Epithelial cell of esophagus (primary cell): ENCODE measurements at places on chromosomes 4 and X.

DNA sequence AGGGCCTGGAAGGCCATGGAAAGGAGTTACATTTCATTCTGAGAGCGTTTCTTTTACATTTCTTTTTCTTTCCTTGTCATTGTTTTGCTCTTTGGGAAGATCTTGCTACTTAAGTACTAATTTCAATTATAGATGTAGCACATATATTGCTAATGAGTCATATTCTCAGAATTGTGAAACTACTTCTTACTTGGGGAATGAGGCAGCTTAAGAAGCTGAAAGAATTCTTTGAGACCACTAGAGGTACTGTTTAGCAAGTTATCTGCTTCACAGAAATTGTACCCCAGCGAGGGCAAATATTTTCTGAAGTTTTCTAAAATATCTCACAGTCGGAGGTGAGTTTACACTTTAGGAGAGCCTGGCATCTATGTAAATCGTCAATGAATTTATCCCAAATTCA, 100.6 kb downstream of the AFF2 start:
- peak; percentile 35 for DNase-seq

GRCh38 chr4:87811977-87812376, 12.6 kb downstream of the IBSP start:
- DNase-seq, result no peak

DNA sequence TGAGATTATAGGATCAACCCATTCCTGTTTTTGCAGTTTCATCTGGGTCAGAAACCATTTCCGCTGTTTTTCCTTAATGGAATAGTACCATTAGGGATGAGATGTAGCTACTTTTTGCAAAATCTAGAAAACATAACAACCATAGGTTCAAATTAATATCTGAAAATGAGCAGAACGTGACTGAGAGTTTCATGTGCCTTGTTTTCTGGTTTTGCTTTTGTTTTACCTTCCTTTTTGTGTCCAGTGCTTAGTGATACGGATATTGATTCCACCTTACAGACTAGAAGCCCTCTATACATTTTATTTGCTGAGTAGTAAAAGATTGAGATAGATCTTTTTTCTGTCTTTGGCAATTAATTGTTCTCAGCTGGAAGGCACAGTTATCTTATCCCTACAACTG, 46.5 kb downstream of the SNX25 start:
- no peak for DNase-seq

- DNase-seq, result peak; percentile 89
These were observed 323.0 kb downstream of the INPP4B start for GRCh38 chr4:142523111-142523510.

DNA sequence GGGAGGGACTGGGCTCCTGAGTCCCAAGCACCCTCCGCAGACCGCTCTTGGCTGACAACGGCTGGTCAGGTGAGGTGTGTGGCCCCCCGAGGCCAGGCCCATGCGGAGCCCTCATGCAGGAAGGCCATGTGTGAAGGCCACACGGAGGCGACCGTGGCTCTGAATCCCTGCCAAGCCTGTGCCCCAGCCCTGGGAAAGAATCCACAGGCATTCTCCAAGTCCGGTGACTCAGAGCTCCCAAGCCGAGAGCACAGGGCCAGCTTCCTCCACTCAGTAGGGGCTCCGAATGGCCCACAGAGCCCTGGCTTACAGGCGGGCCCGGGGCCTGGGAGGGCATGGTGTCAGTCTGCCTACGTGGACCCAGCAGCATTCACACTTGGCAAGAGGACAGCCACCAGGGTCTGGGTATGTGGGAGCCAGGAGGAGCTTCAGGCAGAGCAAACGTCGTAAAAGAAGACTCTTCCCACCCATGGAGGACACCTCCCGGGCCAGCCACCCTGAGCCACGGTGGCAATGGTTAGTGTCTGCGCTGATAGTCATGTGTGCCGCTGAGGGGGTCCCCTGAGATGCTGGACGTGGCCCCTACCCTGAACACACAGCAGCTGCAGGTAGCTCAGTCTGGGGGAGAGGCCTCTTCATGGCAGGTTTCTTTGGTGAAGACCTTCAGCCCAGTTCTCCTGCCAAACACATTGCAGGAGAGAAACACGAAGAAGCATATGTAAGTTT, 105.7 kb downstream of the PSAPL1 start:
- DNase-seq, result no peak

- no peak for DNase-seq
These were observed 9.7 kb upstream of the KLHL13 start for GRCh38 chrX:118126286-118126685.

DNA sequence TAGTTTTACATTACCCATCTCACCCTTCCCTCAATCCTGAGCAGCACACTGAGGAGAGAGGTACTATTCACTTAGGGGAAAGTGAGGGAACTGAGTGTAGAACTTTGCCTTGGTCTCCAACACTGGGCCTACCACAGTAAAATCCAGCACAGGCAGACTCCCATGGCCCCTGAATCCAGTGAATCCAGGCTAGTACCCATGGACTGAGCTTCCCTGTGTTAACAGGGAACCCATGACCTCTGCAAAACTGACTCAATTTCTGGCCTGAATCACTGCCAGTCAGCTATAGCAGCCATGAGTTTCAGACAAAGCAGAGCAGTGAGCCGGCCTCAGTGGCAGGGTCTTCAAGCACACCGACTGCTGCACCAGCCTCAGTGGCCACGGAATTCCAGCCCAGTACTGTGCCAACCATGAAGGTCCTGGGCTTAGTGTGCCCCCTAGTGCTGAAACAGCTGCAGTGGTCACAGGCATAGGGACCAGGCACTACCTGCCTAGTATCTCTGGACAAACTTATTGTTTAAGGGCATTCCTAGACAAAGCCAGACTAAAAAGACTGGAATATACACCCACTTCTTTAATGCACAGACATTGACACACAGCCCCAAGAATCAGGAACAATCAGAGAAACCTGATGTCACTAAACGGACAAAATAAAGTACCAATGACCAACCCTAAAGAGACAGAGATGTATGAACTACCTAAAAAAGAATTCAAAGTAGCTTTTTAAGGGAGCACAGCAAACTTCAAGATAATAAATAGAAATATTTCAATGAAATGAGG, 127.4 kb upstream of the RPL34 start:
- DNase-seq, result peak; percentile 44

GRCh38 chr4:19534159-19534558, 717.5 kb upstream of the SLIT2 start:
- peak; percentile 46 for DNase-seq

- DNase-seq, result no peak
These were observed 114.5 kb upstream of the SLIT2 start for GRCh38 chr4:20137176-20137575.

DNA sequence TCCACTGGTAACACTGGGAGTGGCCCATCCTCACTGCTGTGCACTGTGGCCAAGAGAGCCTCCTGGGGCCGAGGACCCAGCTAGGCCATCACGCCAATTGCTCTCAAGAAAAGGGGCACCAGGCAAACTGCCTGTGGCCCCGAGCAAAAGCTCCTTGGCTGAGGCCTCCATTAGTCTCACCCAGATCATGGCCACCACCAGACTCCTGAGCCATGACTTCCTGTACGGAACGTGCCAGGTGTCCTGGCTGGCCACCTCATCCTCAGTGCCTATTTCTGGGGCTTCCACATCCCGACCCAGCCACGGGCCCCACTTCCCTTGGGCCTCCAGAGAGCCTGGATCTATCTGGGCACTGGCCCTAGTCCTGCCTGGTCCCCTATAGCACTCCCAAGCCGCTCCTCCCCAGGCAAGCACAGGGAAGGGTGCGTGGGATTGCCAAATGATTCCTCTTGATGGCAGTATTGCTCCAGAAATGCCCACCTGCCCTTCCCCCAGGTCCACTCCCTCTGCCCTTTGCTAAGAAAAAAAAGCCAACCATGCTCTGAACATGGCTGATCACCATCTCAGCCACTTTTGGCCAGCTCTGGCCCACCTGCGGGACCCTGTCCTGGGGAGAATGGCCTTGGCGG, 212.6 kb upstream of the AGTR2 start:
- DNase-seq, result no peak

DNA sequence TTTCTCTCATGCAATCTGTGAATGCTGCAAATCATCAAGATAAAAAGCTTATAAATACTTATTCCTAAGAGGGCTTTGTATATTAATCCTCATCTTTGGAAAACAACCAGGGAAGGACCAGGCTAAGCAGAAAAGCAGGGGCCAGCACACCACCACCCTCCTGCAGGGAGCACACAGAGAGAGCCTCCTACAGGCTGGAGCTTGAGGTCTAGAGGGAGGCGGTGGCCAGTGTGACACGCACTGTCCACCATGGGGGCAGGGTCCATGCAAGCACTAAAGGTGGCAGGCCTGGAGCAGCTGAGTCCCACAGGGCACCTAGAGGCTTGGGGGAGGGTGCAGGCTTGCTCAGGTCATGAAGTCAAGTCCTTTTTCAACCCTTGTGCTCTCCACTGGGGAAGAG, 236.9 kb downstream of the TACR3 start:
- DNase-seq, result no peak

- DNase-seq, result peak; percentile 6
These were observed 298.5 kb upstream of the BMP3 start for GRCh38 chr4:80732010-80732409.

DNA sequence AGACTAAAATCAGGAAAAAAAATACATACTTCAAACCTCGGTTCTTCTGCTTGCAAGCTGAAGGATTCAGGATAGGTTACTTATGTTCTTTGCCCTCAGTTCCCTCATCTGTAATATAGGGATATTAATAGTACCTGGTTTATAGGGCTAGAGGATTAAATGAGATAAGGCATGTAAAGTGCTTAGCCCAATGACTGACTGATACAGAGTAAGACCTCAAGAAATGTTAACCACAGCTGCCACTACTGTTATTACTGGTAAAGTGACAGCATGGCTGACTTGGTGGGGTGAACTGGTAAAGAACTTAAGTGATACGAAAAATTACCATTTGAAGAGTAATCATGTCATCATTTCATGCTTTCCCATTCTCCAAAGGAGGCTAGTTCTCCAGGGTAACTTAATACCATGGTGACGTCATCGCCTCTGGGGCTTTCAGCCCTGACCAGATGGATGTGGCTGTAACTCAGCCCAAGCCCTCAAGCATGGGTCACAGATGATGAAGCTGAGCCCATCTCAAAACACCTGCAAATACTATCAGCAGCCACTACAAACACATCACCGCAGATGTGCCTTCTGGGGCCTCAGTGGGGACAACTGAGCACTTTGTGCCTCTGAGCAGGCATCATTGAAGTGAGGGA, 44.5 kb upstream of the SCML1 start:
- DNase-seq, result peak; percentile 29

DNA sequence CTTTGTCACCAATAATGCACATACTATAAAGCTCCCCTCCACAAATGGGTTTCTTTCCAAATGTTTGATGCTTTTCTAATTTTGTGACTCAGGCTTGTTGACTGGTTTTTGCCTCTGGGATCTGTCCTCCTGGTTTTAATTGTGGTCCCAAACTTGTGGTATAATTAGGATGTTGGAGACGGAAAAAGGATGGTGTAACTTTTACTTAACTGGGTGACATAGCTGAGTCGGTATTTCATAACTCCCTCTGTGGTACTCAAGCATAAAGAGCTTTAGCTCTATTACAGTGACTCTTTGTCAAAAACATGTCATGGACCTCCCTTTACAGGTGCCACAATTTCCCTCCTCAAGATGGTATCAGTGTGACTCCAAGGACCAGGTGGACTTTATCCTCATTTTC, 119.7 kb upstream of the RBPJ start:
- no peak for DNase-seq

- peak; percentile 99 for DNase-seq
These were observed 134.5 kb downstream of the BTC start for GRCh38 chr4:74659576-74660411.

DNA sequence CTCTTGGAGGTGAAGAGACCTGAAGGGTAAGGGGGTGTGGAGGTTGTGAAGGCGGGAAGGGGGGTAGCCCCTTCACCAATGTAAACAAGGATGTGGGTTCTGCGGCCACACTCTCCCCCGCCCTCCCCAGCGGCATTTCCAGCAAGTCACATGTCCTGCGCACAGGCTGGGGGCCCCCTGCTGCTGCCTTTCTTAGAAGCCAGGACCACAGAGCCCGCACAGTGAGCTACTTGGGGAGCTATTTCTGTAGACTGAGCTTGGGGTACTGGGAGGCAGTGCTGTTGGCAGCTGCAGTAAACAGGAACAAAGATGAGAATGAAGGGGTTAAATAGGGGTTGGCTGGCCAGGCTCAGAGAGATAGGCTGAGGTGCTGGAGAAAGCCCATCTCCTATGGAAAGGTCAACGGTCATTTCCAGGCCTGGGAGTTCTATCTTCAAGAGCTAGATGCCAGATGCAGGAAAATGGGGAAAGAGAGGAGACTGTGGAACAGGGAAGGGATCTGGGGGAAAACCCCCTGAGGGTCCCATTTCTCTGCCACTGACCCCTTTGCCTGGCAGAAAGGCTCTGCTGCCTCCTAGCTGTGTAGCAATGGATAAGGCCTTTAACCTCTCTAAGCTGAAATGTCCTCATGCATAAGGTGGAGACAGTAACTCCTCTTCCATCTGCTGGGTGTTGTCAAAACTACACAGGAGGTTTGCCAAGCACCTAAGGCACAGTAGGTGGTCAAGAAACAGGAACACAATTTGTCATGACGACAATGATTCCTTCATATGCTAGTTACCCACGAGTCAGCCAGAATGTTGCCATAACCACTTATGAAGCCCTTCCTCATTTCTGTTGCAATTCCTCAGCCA, 18.5 kb upstream of the PIM2 start:
- no peak for DNase-seq

GRCh38 chr4:93029769-93030168, 726.0 kb downstream of the GRID2 start:
- DNase-seq, result no peak

- DNase-seq, result no peak
These were observed 27.4 kb downstream of the GK start for GRCh38 chrX:30680618-30681017.

DNA sequence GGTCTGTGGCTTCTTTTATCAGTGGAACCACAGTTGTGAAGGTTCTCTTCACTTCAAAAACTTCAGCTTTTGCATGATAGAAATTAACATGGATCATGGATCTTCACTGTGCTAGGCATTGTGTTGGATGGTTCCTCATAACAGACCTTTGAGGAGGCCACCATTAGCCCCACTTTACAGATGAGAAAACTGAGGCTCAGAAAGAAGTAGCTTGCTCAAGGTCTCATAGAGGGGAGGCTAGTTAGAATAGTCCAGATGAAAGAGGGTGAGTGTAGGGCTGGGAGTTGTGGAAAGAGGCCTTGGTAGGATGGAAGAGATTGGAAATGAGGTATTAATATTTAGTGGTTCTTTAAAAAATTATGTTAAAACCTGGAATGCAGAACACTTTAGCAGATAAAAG, 2.6 kb downstream of the TSR2 start:
- no peak for DNase-seq

GRCh38 chrX:151725338-151725614, 9.3 kb upstream of the CNGA2 start:
- no peak for DNase-seq

DNA sequence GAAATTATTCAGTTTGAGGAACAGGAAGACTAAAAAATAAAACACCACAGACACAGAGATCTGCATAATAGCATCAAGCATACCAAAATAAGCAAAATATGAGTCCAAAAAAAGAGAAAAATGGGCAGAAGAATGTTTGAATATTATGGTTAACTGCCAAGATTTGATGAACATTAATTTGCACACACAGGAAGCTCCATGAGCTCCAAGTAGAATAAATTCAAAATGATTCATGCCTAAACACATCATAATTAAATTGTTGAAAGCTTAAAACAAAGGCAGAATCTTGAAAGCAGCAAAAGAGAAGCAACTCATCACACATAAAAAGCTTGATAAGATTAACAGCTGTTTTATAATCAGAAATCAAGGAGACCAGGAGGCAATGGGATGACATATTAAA, 156.6 kb upstream of the ARSJ start:
- no peak for DNase-seq

- DNase-seq, result no peak
These were observed 282.5 kb upstream of the PITX2 start for GRCh38 chr4:110905367-110905766.
